Right ventricle myocardium inferior (tissue), 1 donor: ENCODE measurements at places on chromosomes 11 and 22. TPM values are rescaled to one million over a fixed set of nuclear protein-coding genes. Genes with fewer than 3 reads are reported as not detected.

DNA sequence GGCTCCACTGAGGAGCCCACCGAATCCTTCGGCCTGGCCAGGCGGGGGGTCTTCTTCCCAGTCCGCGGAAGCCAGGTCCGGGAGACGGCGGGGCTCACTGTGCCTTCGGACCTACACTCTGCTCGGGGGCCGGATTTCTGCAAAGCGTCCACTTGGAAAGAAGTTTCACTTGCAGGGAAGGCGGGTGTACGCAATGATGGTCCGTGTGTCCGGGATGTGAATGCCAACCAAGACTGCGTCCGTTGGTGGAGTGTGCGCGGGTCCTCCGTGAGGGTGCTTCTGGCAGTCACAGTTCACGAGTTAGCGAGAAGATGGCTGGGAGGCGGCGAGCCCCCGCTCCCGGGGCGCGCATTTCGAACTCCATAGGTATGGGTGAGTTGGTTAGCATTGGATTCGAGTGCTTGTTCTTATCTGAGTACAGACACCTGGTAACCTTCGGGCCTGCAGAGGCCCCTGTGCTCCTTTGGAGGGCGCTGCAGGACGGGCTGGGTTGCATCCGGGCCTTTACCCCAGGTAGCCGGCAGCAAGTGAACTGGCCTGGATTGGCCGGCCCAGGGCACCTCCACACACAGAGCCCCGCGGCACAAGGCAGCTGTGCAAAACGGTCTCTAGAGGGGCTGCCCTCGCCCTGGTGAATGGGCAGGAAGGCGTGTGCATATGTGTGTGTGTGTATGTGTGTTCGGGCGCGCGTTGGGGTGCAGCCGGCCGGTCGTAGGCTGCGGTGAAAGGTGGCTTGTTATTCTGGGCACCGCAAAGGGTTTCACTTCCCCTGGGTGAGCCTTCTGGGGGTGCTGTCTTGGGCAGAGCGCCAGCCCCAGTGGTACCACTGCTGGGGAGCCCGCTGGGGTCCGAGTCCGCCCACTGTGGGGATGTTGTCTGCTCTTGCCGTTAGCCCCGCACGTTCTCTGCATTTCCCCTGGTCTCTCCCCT, 13.3 kb upstream of the CYP2R1 start:
- DNase-seq: peak; percentile 72

DNA sequence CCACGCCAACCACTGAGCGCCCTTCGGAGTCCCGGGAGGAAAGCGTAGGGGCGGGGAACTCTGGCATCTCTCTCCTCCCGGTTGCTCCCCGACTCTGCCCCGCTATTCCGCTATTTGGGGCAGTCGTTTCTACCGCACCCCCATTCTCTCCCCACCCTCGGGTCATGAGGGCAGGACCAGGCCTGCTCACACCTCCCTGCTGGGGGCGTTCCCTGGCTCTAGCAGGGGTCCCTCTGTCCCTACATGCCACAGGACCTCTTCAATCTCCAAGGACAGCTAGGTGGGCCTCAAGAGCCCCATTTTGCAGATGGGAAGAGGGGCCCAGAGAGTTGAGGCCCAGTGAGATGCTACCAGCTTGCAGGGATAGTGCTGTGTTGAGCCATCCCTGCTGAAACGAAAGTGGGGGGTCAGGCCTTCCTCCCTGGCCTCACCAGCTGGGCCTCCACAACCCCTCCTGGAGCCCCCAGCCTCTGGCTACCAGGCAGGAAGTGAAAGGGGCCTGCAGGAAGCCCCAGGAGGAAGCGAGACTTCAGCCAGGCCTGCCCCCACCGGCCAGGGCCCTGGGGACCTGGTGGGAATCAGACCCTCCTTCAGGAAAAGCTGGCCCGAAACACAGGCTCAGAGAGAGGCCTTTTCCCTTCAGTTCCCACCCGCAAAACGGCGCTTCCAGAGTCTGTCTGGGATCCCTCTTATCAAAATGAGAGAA, 5.5 kb upstream of the SHISA8 start:
- no peak for DNase-seq

DNA sequence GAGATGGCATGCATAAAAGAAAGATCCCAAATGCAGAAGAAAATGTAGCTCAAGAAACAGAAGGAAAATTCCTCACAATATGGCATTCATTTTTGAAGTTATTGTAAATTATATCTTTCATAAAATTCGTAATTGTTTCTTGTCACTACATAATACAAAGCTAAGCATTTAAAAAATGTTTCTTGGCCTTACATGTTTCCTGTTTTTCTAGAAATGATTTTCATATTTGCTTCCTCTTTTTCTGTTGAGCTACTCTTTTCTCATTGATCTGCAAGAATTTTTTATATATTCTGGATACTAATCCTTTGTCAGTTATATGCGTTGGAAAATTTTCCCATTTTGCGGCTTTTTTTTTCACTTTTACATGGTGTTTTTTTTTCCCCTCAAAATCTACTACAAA, 48.0 kb downstream of the ENTHD1 start:
- no peak for DNase-seq

DNA sequence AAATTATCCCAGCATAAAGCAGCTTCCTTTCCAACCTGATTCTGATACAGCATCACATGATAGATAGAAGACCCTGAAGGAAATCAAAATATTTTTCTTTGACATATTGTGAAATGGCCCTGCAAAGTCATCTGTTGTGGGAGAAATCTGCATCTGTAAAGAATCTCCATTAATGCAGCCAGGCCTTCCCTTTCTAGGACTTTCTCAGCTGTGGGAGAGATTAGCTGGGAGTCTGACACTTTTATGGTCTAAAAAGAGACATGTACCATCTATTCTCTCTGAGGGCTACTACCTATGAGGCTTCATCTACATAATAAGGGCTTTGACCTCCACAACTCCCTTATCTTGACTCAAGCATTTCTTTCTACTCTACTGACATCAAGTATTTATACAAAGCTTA, 238.1 kb downstream of the SWAP70 start:
- no peak for DNase-seq

- no peak for DNase-seq
Measured at GRCh38 chr11:77044356-77044755, 10.2 kb downstream of the B3GNT6 start.

GRCh38 chr22:22348127-22348814, 103.7 kb downstream of the VPREB1 start:
- no peak for DNase-seq

DNA sequence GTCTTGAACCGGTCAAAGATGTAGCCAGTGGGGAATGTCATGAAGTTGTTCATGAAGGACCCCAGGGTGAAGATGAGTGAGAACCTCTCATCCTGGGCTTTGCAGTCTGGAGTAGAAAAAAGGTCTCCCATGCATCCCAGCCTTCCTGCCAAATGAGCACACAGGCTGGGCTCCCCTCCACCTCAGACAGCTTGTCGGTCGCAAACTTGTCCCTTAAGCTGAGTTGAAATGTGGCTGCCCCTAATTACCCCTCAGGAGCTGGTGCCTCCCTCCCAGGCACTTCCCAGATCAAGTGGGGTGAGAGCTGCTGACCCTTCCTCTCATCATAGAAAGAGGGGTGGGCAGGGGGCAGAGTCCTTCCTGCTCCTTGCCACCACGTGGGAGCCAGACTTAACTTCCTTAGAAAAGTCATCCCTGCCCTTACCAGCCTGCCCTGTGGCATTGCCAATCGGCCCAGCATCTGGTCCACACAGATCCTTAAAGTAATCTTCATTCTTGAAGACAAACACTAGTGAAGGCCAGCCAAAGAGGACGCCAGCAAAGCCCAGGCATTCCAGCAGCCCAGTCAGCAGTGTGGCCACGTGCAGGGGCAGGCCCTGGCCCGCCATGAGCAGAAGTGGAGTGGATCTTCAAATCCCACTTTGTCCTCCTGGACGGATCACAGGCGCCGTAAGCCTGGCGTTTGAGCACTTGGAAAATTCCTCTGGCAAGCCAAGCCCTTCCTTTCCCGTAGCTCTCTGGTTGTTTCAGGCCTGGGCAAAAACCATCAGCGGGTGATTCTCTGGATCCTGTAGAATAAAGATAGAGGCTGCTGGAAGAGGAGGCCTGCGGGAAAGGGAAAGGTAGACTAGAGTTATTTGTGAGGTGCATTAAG, 1.1 kb downstream of the SLC43A3 start:
- DNase-seq: peak; percentile 83

DNA sequence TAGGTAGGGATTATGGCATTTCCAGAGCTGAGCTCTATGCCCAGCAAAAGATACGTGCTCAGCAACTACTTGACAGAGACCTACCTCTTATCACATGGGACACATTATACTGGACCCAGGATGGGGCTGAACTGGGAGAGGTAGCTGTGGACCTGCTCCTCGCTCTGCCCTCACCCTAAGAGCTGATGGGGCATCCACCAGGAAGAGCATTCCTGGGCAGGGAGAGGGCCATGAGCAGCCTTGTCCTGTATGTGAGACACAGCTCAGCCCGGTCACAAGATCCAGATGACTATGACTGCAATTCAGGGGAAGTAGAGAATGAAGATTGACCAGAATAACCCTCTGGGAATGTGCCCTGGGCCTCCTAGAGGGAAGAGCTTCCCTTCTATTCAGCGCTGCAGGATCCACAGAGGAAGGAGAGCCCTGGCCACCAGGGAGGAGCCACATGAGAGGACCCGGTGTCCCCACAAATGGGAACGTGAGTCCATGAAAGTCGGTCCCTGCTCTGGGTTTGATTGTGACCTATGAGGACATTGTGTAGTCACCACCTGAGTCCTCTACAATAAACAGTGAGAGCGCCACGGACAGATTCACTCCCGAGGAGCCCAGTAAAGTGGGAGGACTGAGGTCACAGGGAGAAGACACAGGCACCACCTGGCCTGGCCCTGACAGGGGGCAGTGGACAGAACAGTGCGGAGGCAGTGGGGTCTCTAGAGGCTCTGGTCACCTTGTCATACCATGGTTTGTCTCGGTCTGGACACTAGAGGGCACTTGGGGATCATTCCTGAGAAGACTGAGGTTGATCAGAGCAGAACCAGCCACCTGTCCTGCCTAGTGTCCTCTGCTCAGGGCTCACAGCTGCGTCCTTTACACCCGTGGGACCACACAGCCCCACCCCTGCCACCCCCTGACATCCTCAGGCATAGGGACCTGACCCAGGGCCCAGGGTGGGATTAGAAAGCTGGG, 99.5 kb downstream of the ZNF280B start:
- DNase-seq: no peak

The CREB3L1 gene
- 64.1 TPM for total RNA-seq
